Stimulated activated CD4-positive, alpha-beta T cell treated with anti-CD3 and anti-CD28 coated beads, Interleukin-2, amount 100 ng/mL, for 24 hours (primary cell): ENCODE measurements at places on chromosomes 11 and 22.

DNA sequence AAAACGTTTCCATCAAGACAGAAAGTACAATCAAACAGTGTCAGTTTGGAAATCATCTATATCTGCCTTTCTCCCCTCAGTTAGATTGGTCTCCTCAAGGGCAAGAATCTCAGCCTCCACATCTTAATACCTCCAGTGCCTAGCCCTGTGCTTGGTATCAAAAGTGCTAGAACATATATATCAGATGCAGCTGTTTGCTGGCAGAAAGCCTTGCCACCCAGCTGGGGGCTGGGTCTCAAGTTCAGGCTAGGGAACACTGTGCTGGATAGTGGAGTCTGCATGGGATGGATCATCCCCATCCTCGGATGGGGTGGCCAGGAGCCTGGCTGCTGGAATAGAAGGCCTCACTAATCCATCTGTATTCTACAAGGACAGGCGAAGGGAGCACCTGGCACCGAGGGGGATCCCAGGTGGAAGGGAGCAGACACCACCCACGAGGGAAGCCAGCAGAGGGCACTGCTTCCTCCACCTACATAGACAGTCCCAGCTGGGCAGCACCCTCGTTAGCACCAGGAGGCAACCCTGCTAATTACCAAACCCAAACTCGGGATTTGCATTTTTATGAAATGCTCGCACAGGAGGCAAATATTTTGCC is 602.2 kb downstream of the BUD13 start:
- no peak for DNase-seq

- no peak for DNase-seq
Measured at GRCh38 chr11:122042981-122043380, 73.0 kb downstream of the BLID start.

GRCh38 chr11:65165410-65166317 is 4.4 kb upstream of the SPDYC start:
- DNase-seq: no peak

GRCh38 chr11:33444835-33445594 is 187.8 kb downstream of the HIPK3 start:
- no peak for DNase-seq

DNA sequence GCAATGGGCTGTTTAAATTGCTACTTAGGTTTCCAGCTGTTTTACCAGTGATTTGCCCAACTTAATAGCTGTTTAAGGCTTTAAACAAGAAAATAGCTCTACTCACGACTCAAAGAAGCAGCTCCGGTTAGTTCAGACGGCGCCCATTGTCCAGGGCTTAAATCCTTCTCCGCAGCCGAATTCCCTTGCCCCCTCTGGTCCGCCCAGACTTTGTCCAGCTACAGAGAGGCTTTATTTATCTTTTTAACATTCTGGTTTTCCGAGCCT is 20.9 kb upstream of the SCUBE1 start:
- DNase-seq: no peak

DNA sequence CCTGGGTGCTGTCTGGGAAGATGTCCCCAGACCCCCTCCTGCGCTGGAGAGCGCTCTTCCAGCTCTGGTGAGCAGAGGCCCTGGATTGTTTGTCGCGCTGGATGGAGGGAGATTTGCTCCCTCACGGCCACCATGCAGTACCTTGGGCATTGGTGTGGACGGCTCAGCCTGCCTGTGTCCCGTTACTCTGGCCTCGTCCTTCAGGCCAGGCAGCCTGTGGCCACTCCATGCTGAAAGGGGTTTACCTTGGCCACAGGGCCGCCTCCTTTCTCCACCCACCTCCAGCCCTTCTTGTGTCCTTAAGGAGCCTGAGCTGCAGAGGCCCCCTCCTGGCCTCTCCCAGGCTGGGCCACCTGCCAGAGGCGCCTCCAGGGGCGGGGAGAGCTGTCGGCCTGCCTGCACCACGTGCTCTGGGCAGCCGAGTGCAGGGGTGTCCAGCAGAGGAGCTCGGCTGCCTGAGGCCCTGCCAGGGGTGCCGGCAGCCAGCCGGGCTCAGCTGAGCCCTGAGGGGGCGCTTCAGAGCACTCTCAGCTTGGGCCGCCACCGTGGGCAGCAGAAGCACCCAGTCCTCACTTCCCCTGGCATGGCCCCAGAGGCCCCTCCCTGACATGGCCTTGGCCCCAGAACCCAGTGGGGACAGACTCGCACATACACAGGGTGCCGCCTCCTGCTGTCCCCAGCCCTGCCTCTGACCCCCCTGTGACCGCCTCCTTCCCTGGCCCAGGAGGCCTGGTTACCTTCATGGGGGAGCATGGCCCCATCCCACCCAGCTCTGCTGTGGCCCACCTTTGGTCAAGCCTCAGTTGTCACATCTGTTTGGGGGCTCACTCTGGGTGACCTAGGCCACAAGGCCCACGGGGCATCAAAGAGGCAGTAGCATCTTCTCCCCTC is 3.4 kb downstream of the CCND1 start:
- no peak for DNase-seq

DNA sequence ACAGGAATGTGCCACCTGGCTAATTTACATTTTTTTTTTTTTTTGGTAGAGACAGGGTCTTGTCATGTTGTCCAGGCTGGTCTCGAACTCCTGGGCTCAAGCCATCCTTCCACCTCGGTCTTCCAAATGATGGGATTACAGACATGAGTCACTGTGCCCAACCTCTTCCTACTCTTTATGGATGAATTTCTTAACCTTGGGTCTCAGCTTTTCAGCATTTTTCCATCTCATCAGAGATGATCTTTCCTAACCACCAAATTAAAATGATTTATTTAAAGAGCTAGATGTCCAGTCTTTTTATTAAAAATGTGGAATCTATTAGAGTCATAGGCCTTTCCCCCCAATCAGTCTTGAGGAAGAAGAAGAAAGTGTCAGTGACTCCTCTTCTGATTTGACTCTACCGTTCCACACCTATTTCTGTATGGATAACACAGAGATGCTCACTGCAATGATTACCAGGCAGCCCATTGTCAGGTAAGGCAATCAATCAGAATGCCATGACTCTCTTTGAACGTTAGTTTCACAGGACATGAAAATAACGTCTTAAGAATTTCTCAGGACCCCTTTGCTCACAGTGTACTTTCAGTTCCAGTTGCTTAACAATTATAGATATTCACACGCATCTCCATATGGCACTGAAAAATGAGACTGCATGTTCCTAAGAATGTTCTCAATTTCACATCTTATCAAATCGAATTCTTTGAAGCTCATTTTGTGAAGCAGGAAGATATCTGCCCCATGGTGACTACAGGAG is 51.0 kb downstream of the MIAT start:
- no peak for DNase-seq

GRCh38 chr11:45078236-45079074 is 68.0 kb upstream of the PRDM11 start:
- no peak for DNase-seq

DNA sequence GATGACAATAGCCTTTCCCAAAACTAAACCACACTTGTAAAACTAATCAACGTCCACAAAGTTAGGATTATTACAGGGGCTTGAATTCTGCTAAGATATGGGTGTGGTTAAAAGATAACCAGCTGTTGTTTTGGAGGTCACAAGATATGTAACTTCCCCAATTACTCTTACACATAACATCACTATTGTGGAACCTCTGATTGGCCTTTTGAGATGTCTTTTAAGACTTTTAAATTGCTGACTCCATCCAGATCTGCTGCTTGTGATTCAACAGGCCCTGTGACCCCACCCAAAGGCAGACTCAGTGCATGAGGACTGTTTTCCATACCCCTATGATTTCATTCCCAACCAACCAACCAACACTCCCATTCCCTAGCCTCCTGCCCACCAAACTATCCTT is 893.9 kb downstream of the OPCML start:
- DNase-seq: no peak

DNA sequence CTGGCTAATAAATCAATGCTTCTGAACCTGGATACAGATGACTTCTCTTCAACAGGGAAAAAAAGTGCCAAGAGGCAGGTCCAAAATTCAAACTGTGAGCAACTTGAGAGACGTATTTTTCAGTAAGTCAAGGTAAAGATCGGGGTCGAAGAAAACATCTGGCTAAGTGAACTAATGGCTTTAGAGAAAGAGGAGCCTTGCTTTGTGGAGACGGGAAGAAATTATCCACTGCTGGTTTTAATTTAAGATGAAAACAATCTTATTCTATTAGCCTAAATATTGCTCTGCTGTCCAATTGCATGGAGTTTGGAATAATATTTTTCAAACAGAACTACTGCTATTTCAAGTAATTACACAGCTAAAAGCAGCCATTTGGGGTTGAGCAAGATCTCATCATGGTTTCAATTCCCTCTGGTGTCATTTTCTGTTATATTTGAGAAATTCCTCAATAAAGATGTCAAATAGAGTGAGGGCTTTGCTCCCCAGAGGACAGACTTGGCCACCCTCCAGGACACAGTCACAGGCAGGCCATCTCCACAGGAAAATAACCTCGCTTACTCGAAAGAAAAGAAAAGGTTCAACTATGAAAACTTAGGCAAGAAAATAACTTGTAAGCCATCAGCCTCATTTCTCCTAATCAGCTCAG is 29.8 kb downstream of the SCUBE1 start:
- DNase-seq: no peak

DNA sequence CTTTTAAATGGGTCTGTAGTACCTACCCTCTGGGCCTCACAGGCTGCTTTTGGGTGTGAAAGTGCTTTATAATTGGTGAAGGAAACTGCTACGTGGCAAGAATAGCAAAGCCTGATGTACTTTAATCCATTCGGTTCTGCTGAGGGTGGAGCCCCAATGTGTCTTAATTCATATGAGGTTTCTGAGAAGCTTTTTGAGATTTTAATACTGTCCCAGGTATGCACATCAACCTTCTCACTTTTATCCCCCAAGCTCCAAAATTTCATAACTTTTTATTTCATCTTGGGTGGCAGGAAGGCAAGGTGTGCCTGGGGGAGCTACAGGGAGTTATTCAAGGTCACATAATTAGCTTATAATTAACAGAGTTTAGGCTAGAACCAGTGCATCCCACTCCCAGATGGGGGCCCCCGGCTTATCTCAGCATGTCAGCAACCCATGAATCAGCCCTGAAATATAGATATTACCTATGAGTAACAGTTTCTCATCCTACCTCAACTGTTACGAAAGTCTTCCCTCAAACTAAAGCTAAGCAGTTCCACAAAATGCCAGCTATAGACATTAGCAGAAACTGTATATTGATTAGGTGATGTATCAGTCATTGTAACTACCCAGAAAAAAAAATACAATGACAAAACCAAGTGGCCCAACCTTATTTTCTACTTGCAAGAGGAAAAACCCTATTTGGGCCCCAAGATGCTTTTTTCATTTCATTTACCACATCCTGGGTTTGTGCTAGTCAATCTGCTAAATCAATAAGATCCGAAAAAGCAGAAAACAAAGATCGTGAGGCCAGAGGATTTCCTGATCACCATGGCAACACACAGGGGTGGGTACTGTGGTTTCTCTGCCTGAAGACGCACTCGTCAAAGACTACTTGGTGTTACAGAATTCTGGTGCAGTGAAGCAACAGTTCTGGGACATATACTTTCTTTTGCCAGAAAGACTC is 26.7 kb downstream of the CD44 start:
- peak; percentile 73 for DNase-seq

GRCh38 chr11:8297781-8298440 is 34.2 kb upstream of the LMO1 start:
- DNase-seq: no peak

DNA sequence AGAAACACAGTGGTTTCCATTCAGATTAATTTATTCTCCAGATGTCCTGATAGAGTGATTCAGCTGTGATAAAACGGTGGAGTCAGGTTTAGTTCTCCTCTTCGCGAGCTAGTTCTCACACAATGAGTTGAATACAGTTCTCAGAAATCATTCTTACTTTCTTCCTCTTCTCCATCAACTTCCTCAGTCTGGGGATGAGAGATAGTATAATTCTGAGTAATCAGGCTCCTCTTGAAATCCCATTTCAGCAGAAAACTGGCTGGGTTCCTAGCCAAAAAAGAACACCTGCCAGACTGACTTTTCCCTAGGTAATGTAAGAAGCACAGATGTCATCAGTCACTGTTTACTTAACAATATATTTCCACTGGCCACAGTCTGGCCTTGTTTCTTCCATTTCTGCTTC is 76.7 kb downstream of the SVIP start:
- no peak for DNase-seq

- DNase-seq: no peak
Measured at GRCh38 chr11:119594639-119595249, 134.3 kb downstream of the NECTIN1 start.

DNA sequence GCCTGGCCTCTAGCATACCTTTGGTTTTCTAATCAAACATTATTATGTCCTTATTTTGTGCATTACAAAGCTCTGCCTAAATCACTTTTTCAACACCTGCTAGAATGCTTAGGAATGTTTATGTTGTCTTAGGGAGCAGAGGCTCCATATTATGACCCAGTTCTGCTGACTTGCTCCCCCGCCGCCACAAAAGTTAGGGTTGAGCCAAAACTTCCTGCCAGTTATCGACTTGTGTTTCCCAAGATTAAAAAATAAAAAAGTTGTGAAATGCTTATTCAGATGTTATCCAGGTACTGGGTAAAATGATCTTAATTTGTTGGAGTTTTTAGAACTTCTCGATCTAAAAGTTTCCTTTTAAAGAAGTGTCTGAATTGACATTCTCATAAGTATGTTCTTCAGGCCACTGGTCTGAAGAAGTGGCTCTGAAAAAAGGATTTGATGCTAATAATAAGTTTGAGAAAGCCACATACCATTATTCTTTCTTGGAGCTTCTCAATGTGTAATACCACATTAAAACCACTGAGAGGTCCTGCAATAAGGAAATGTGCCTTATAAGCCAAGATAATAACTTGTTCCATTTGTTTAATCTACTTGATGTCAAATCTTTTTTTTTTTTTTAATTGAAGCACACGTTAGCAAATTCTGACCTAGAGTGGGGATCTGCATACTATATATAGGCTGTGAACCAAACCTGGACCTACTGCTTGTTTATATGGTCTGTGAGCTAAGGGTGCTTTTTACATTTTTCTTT is 2.2 kb downstream of the RNF185 start:
- DNase-seq: no peak

- no peak for DNase-seq
Measured at GRCh38 chr11:41306431-41306830, 153.0 kb downstream of the LRRC4C start.

DNA sequence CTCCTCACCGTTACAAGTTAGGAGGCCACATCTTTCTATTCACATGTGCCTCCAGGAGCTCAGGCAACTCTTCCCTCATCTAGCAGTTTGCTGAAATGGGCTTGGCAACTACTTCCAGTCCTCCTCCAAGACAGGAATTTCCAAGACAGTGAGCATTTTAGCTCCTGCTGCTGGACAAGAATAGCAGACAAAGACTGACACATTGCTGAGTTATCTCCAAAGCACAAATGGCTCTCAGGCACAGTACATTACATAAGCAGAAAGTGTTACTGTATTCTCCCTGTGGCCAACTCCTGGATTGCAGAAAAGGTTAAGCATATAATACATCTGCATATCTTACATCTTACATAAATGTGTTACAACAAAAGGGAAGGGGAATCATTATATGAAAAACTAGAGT is 83.2 kb upstream of the POU2AF2 start:
- DNase-seq: no peak

- no peak for DNase-seq
Measured at GRCh38 chr22:24165673-24166072, 15.6 kb upstream of the SUSD2 start.

GRCh38 chr22:50089682-50090411 is at the start of gene MOV10L1:
MOV10L1 (plus strand) TSS chr22:50090006; CDS start chr22:50090089, 83 bp downstream.
- DNase-seq: no peak

GRCh38 chr11:68541116-68541515 is 80.6 kb downstream of the PPP6R3 start:
- DNase-seq: no peak

GRCh38 chr11:123426789-123427188 is 3.3 kb upstream of the GRAMD1B start:
- DNase-seq: no peak

- DNase-seq: no peak
Measured at GRCh38 chr11:92048415-92048814, 176.2 kb upstream of the FAT3 start.

- no peak for DNase-seq
Measured at GRCh38 chr11:8766043-8766987, 83.7 kb downstream of the RPL27A start.
